ENCODE measurements at places on chromosomes 3 and 15.
A peak's percentile ranks its signal among the peaks of the same experiment; 100 is the strongest.

- no peak for DNase-seq
These were observed 13.8 kb downstream of the RPL39L start for GRCh38 chr3:187125319-187126031.

DNA sequence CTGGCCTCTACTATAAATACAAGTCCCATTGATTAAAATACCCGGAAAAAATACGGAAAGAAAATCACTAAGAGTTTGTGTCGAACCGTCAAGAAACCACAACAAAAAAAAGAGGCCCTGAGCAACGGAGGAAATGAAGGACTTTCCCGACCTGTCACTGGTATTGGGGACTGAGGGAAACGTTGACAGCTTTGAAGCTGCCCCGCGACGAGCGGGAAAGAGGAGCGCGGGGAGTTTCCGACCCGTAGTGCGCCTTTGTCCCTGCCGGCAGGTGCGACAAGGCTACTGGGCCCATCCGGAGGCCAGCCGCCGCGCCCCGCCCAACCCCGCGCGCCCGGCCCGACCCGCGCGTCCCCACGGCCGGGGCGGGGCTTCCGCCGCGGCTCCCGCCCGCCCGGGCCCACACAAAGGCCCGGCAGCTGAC lies 416 bp downstream of the PBRM1 start:
- peak; percentile 59 for DNase-seq

GRCh38 chr3:114076711-114077110 lies 20.2 kb downstream of the QTRT2 start:
- DNase-seq = no peak

DNA sequence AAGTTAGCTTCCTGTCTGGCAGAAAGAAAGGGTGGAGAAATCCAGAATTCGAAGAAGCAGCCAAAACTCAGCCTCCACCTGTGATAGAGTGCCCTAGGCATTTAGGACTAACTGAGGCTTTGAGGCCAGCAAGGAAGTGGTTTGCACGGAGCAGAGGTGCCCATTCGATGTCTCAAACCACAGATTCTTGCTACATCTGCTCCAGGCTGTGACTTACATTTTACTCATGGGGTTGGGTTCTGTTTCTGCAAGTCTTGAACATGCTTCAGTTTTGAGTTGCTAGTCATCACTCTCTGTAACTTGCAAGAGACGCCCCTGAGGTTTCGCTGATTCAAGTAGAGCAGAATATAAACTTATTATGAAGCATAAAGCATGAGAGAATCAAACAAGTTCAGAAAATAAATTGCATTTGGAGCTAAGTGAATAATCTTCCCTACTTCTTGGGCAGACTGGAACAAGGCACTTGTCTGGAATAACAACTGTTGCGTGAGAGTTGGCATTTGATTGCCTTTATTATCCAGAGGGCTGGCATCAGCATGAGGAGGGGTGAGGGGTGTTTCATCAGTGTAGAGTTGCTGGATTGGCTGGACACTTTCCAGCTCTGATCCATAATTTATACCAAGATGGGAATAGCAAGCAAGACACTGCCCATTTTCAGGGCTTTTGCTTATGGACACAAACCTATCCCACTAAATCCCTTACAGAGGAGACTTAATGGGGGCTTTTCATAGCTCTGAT lies 256.5 kb downstream of the AGBL1 start:
- no peak for DNase-seq

DNA sequence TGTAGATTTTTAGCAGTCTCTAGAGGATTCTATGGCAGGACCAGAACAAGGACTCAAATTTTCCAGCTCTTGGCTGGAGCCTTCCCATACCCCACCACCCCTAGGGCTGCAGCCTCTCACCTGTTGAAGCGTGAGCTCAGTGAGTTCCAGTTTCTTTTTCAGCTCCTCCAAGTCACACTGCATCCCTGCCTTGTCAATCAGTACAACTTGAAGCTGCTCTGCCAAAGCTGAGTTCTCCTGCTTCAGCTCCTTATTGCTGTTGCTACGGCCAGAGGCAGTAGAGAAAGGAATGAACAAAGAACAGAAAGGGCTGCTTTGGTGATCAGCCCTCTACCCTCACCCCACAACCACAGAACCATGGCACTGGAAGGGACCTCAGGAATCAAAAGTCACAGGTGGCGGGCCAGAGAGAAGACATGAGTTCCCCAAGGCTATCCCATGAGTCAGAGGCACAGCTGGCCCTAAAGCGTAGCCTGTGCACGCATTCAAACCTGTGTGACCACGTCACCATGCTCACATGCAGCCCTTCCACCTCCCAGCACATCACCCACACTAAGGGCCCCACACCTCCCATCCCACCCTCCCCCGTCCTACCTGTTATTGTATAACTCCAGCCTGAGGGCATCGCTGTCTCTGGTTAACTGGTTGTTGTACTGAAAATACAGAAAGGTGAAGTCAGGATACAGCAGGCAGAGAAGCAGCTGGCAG lies 83.3 kb upstream of the C2CD4B start:
- DNase-seq = no peak

DNA sequence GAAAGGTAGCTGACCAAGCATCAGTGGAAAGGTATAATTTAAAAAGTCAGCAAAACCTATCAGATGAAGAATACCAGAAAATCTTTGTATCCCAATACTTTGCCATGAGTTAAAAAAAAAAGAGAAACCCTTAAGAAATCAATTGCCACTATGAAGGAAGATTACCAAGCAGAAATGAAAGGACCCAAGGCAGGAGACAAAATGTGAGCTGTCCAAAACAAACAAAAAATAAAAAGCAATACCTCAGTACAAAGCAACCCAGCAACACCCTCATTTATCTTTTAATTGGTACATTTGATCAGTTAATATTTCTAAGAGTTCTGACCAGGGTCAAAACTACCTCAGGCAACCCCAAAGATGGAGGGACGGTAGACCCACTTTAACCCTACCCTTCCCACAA lies 65.3 kb downstream of the MOBP start:
- no peak for DNase-seq

Data from kidney glomerular epithelial cell (primary cell).